Activated T-helper 1 cell treated with Interleukin-2 at 50 U/mL for 16 hours (primary cell): ENCODE measurements at places on chromosomes 5 and 9.

GRCh38 chr9:118785456-118785855, 583.8 kb downstream of the BRINP1 start:
- no peak for DNase-seq

DNA sequence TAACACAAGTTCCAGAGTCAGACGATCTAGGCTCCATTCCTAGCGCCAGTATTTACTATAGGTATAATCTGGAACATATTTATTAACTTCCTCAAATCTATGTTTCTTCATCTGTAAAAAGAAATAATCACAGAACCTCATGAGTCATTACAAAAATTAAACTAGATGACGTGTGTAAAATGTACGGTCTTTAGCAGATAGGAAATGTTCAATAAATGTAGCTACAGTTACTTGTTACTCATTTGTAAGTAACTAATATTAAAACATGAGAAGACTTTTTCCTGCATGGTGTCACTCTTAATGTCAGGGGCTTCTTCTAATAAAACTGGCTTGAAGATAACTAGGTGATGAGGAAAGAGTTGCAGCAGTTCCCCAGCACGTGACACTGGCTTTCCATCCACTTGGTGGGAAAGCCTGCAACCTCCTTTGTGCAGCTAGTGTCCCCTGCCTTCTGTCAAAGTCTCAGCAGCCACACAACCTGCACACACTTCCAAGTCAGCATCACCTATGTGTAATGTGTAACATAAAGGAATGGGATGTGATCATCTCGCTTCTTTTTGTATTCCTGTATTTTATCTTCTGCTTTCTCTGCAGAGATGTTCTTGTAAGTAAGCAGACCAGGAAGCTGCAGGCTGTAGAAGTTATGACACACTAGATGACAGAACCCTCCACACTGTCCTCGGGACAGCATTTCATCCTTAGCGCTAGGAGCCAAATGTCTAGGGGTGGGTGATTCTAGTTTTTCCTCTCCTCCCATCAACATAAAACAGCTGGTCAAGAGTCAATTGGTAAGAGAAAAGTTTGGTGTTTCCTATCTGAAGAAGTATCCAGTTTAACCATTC, 1.8 kb upstream of the JAKMIP2 start:
- DNase-seq: no peak

GRCh38 chr5:95076395-95077185, 208.3 kb downstream of the MCTP1 start:
- no peak for DNase-seq

- DNase-seq: no peak
These were observed 26.2 kb downstream of the AGTPBP1 start for GRCh38 chr9:85715587-85715986.

GRCh38 chr5:165015547-165015946, 1510.1 kb downstream of the MAT2B start:
- DNase-seq: no peak

- no peak for DNase-seq
These were observed 78.3 kb upstream of the LIFR start for GRCh38 chr5:38634568-38635369.

GRCh38 chr9:37503736-37504135, 18.0 kb downstream of the POLR1E start:
- DNase-seq: no peak

- DNase-seq: peak; percentile 10
These were observed 17.7 kb upstream of the IL6ST start for GRCh38 chr5:56012281-56012963.

- DNase-seq: no peak
These were observed 78.6 kb downstream of the SERINC5 start for GRCh38 chr5:80177236-80177635.
